Osteocyte (in vitro differentiated cells): ENCODE measurements at places on chromosomes 7 and 10. TPM values are rescaled to one million over a fixed set of nuclear protein-coding genes. Genes with fewer than 3 reads are reported as not detected.

The CTAGE8 gene
- 0.97 TPM in 1 of 2 replicates, not detected in the other for total RNA-seq

The CH25H gene
- not detected in 2 replicates for total RNA-seq

The IGFBP3 gene
- total RNA-seq = 294 and 321 TPM in 2 replicates

The SCART1 gene
- 3.2 and 4.8 TPM in 2 replicates for total RNA-seq

DNA sequence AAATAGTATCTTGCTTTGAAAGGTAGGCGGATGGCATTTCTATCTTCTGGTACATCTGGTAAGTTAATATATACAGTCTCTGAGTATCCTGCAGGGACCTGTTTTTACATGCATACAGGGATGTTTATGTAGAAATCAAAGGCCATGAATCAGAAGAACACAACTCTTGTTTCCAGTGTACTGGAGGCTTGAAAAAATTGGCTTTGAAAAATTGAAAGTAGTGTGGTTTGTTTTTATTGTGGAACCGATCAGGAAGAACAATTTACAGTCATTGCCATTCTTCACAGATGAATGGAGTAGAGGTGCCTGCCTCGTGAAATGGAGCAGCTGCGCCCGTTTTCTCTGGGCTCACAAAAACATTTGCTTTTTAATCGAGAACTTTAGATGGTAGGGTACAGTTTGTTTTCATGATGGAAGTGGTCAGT lies 54.0 kb upstream of the RPA3 start:
- H3K36me3 ChIP-seq = no peaks in the 10 kb centered on the region
- peaks cover 16% of the 10 kb centered on the region for H3K4me1 ChIP-seq
- peak overlapping the region; percentile 67 for H3K27ac ChIP-seq
- no peaks in the 10 kb centered on the region for H3K27me3 ChIP-seq

DNA sequence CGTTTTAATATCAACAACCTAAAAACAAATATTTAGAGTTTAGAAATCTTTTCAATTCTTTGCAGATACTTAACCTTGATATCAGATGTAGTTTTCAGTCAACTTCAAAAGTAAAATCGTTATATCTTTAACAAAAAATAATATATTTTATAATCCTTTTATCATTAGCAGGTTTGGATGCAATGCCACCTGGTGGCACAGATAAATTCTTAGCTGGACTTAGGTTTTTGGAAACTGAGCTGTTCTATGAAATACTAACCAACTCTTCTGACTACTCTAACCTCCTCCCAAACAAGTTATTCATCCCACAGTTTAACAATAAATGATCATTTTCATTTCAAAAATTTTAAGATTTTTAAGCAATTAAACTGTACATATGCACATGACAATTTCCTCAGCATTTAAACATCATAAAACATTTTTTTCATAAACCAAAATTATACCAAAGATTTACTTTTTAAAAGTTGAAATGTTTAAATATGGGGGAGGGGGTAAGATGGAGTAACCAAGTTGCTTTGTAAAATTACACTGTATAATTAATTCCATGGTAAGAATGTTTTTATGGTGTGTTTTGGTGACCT lies 56.9 kb downstream of the HIBADH start:
- no peak for DNase-seq
- H3K36me3 ChIP-seq = peaks cover 20% of the 10 kb centered on the region
- peaks cover 19% of the 10 kb centered on the region for H3K4me1 ChIP-seq
- H3K27ac ChIP-seq = no peak overlapping the region
- no peaks in the 10 kb centered on the region for H3K27me3 ChIP-seq
- no peak overlapping the region for H3K4me3 ChIP-seq

GRCh38 chr10:51862149-51862548 lies 162.8 kb upstream of the CSTF2T start:
- no peaks in the 10 kb centered on the region for H3K36me3 ChIP-seq
- H3K4me3 ChIP-seq = no peak overlapping the region
- no peaks in the 10 kb centered on the region for H3K27me3 ChIP-seq
- H3K4me1 ChIP-seq = peaks cover 3% of the 10 kb centered on the region
- DNase-seq = no peak

- no peaks in the 10 kb centered on the region for H3K36me3 ChIP-seq
- DNase-seq = no peak
- H3K4me1 ChIP-seq = no peaks in the 10 kb centered on the region
- H3K4me3 ChIP-seq = no peak overlapping the region
Measured at GRCh38 chr10:127534074-127534473, 15.0 kb upstream of the NPS start.

- no peak overlapping the region for H3K27ac ChIP-seq
- H3K4me3 ChIP-seq = no peak overlapping the region
- H3K27me3 ChIP-seq = no peaks in the 10 kb centered on the region
- no peaks in the 10 kb centered on the region for H3K36me3 ChIP-seq
- H3K4me1 ChIP-seq = no peaks in the 10 kb centered on the region
Measured at GRCh38 chr7:157983502-157984422, 603.9 kb downstream of the PTPRN2 start.

DNA sequence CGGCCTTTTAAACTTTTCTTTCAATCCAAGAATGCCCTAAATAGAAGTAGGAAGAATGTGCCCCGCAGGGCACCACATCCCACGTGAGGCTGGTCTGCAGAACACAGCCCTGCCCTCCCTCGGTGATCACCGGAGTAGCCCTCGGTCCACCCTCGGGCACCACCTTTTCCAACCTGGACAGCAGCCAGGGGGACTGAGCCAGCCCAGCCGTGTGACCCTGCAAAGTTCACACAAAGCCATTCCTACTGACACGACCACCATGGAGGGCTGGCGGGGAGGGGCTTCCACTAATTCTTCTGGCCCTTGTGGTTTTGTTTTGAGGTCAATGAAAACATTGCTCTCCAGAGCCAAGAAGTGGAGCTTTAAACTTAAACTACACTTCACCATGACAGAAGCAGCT lies 132.2 kb downstream of the TCERG1L start:
- H3K36me3 ChIP-seq = no peaks in the 10 kb centered on the region
- no peak overlapping the region for H3K27ac ChIP-seq
- no peaks in the 10 kb centered on the region for H3K4me1 ChIP-seq
- no peaks in the 10 kb centered on the region for H3K27me3 ChIP-seq

DNA sequence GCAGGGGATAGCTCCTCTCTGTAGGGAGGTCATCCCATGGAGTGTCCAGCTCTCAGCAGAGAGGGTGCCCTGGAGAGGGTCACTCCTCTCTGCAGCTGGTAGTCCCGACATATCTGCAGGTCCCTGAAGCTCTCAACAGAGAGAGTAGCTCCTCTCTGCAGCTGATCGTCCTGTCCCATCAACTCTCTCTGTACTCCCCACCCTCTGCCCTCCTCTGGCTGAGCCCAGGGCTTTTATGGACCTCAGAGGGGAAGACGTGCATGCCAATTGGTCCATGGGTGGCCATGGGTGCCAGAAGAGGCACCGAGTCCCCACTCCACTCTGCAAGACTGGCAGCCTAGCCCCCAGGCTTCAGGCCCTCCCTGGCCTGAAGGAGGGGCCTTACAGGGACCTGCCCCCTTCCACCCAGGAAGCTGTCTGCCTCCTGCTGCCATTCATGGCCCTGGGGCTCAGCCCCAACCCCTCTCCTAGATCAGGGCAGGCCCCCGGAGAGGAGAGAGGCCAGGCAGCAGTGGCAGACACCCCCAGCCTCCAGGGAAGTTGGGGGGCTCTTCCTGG lies 9.0 kb upstream of the BLVRA start:
- no peak overlapping the region for H3K27ac ChIP-seq
- peaks cover 53% of the 10 kb centered on the region for H3K27me3 ChIP-seq
- H3K36me3 ChIP-seq = no peaks in the 10 kb centered on the region
- no peak overlapping the region for H3K4me3 ChIP-seq
- DNase-seq = peak; percentile 70

DNA sequence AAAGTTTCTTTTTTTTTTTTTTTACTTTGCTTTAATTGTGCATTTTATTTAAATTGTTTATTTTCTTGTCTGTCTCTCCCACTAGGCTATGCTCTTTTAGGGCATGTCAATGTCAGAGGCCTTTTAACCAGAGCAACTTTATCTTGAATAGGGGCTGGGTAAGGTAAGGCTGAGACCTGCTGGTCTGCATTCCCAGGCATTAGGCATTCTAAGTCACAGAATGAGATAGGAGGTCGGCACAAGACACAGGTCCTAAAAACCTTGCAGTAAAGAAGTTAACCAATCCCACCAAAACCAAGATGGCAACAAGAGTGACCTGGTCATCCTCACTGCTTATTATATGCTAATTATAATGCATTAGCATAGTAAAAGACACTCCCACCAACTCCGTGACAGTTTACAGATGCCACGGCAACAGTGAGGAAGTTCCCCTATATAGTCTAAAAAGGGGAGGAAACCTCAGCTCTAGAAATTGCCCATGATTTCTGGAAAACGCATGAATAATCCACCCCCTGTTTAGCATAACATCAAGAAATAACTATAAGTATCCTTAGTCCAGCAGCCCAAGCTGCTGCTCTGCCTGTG lies 47.0 kb upstream of the FRMD4A start:
- H3K4me3 ChIP-seq = no peak overlapping the region
- H3K27ac ChIP-seq = no peak overlapping the region
- no peaks in the 10 kb centered on the region for H3K36me3 ChIP-seq
- H3K27me3 ChIP-seq = no peaks in the 10 kb centered on the region
- peaks cover 33% of the 10 kb centered on the region for H3K4me1 ChIP-seq
- no peak for DNase-seq

- no peaks in the 10 kb centered on the region for H3K27me3 ChIP-seq
- peaks cover 14% of the 10 kb centered on the region for H3K36me3 ChIP-seq
- no peak overlapping the region for H3K27ac ChIP-seq
- no peak for DNase-seq
- H3K4me1 ChIP-seq = peaks cover 14% of the 10 kb centered on the region
Measured at GRCh38 chr7:44445986-44446671, 44.3 kb downstream of the NUDCD3 start.

- no peaks in the 10 kb centered on the region for H3K36me3 ChIP-seq
- H3K4me3 ChIP-seq = no peak overlapping the region
- no peak overlapping the region for H3K27ac ChIP-seq
- H3K4me1 ChIP-seq = no peaks in the 10 kb centered on the region
- peaks cover 3% of the 10 kb centered on the region for H3K27me3 ChIP-seq
- no peak for DNase-seq
Measured at GRCh38 chr7:157704365-157704764, 367.6 kb downstream of the DNAJB6 start.

DNA sequence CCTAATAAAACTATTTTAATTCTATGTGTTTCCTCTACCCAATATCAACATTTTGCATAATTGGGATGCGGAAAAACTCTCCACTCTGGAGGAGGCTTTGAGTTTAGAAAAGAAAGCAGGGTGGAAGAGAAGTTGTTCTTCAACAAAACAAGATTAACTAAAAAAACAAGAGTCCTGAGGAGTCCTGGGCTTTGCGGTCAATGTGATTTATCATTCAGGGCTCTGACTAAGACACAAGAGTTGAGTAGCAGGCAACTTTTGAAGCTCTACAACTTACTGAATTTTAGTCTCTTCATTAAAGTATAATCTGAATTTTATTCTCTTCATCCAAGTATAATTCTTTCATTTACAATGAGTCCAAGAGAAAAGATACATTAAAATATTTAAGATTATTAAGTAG lies 18.3 kb upstream of the TMEM26 start:
- H3K4me1 ChIP-seq = peaks cover 19% of the 10 kb centered on the region
- H3K27ac ChIP-seq = no peak overlapping the region
- no peak overlapping the region for H3K4me3 ChIP-seq
- H3K36me3 ChIP-seq = no peaks in the 10 kb centered on the region
- no peak for DNase-seq

DNA sequence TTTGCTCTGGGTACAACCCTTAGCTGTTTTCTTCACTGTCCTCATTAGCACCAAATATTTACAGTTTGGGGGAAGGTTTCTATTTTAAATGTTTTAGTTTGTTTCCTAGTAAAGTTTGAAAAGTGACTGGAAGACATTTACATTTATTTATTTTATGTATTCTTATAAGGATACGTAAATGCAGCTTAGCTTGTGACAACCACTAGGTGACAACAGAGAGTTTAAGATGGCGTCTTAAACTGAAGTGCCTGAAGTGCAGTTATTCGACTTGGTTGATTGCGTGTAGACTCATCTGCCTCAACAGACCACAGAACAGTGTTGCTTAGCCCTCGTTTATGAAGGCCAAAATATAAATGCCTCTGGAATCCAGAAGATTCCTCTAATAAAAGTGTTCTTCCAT lies 378.2 kb upstream of the MYO3A start:
- no peaks in the 10 kb centered on the region for H3K27me3 ChIP-seq
- no peak overlapping the region for H3K4me3 ChIP-seq
- no peak overlapping the region for H3K27ac ChIP-seq
- DNase-seq = no peak
- H3K36me3 ChIP-seq = no peaks in the 10 kb centered on the region

DNA sequence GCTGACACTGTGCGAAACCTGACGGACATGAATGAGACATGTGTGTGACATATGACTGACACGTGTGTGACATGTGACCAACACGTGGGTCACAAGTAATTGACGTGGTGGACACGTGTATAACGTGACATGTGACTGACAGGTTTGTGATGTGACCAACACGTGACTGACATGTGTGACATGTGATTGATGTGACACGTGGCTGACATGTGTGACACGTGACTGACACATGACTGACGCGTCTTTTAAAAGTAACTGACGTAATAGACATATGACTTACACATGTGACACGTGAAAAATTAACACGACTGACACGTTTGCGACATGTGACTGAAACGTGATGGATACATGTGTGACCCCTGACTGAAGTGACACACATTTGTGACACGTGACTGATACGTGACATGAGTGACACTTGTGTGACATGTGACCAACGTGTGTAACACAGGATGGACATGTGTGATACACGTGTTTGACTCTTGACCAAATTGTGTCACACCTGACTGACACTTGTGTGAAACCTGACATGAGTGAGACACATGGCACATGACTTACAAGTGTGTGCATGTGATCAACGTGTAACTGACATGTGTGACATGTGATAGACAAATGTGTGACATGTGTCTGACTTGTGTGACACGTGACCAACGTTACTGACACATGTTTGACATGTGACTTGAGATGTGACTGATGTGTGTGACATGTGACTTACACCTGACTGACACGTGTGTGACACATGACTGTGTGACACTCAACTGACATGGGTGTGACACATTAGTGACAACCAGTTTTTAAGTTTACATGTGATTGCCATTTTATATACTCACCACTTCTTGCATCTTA lies 56.9 kb downstream of the ZNF92 start:
- no peaks in the 10 kb centered on the region for H3K27me3 ChIP-seq
- no peak overlapping the region for H3K27ac ChIP-seq
- H3K4me1 ChIP-seq = no peaks in the 10 kb centered on the region
- no peaks in the 10 kb centered on the region for H3K36me3 ChIP-seq

DNA sequence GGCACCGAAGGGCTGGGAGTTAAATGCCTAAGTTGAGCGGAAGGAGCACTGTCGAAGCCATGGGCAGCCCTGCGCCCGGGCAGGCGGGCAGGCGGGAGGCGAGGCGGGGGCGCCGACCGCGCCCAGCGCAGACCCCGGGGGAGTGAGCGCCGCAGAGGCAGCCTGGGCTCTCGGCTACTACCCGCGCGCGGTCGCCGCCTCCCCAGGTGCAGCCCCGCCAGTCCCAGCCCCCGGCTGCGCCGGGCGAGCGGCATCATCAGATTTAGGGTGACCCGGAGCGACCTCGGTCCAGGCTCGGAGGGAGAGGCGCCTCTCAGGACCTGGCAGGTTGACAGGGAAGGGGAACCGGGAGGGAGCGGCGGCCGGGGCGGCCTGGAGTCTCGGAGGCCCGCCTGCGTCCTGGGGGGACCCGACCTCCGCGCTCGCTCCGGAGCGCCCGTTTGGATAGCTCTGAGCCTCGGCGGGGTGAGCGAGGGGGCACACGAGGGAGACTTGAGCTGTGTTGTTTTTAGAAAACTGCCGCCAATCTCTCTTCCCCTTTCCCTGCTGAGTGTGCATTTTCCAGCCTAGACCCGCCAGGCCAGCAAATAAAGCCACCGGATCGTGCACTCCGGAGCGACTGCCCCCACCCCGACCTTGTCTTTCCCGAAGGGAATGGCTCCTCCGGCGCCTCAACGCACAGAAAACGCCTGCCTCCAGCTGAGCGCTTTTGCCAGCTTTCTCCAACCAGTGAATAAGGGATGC lies 2.3 kb upstream of the NRP1 start:
- H3K4me1 ChIP-seq = peaks cover 50% of the 10 kb centered on the region
- peak; percentile 87 for DNase-seq
- no peaks in the 10 kb centered on the region for H3K27me3 ChIP-seq
- peak overlapping the region; percentile 98 for H3K27ac ChIP-seq
